Sciatic nerve (tissue), 2 donors: ENCODE measurements at places on chromosomes 4 and X. TPM values are rescaled to one million over a fixed set of nuclear protein-coding genes. Genes with fewer than 3 reads are reported as not detected.

Gene SPANXC
- total RNA-seq: not detected

Gene REELD1
- total RNA-seq: 0.62 TPM

Gene SERTM2
- 0.76 TPM for total RNA-seq

Gene JCHAIN
- 13.3 TPM for total RNA-seq

Gene CWH43
- total RNA-seq: not detected

Gene MAP7D2
- total RNA-seq: 0.22 TPM

Gene SHISA3
- total RNA-seq: 12.8 TPM

Gene HGFAC
- not detected for total RNA-seq

Gene DMD
- 306 TPM for total RNA-seq

- no peak for DNase-seq
Measured at GRCh38 chr4:82469791-82470345, 39.5 kb downstream of the ENOPH1 start.

- no peak for DNase-seq
Measured at GRCh38 chr4:4670869-4671268, 129.0 kb upstream of the STX18 start.

GRCh38 chrX:38959736-38960135 is 158.5 kb downstream of the MID1IP1 start:
- no peak for DNase-seq

- no peak for DNase-seq
Measured at GRCh38 chr4:4395371-4395770, 8.5 kb downstream of the NSG1 start.

DNA sequence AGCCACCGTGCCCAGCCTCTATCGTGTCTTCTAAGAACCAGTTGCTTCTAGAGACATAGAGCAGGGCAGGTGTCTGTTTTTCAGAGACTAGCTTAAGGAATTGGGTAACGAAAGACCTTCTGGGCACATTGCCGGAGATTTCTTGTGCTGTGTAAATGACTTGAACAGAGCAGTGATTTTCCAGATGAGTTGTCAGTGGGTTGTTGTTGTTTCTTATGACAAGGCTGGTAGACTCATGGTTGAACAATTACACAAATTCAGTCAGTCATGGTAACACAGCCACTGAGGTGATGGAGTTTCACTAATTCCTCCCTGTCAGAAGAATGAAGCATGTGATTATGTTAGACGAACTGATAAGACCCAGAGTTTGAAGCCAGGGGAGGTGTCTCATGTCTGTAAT is 20.5 kb upstream of the DDX3X start:
- no peak for DNase-seq

- no peak for DNase-seq
Measured at GRCh38 chrX:105647749-105648148, 174.6 kb upstream of the NRK start.

- DNase-seq: no peak
Measured at GRCh38 chrX:133881893-133882292, 103.5 kb downstream of the GPC3 start.

- no peak for DNase-seq
Measured at GRCh38 chr4:109557433-109557832, 2.6 kb upstream of the MCUB start.

DNA sequence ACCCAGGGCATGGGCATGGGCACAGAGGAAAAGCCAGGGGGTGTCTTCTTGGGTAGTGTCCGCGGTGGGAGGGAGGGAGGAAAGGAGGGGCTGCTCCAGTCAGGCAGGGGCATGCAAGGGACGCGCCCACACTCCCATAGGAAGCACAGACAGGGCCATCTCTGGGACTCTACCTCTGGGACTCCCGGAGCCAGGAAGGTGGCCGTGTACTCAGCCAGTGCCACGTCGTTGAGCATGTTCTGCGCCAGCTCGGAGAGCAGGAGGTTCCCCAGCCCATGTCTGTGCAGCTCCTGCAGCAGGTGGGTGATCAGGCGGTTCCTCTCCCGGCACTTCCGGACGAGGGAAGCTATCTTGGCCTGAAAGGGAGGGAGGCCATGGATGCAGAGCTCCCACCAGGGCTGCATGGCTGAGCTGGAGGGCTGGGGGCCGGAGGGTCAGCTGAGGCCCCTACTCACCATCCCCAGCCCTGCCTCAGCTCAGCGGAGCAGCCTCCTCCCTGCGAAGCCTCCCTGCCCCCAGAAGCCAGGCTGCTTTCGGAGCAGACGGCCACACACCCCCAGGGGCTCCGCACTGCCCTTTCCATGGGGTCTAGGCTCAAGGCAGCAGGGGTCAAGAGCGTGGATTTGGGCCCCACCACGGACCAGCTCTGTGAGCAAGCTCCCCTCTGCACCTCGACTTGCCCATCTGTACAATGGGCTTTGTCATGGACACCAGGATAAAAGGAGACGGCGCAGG is 44.6 kb downstream of the C4orf50 start:
- no peak for DNase-seq

- DNase-seq: no peak
Measured at GRCh38 chr4:188037003-188037713, 41.6 kb downstream of the ZFP42 start.

DNA sequence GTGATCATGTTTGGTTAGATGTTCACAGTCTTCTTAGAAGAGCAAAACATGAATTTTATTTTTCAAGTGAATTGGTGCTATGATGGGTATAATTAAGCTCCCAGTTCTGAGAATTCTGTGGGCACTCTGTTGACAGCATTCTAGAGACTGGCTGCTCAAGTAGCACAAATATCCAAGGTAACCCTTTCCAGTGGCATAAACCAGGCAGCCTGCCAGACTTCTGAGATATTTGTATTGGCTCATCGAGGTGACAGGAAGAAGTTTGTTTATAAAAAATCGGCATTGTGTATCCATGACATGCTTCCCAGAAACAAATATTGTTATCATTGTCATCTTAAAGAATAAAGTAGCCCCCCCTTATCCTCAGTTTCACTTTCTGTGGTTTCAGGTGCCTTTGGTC is 28.3 kb downstream of the LANCL3 start:
- no peak for DNase-seq

- no peak for DNase-seq
Measured at GRCh38 chrX:44203791-44204190, 139.7 kb downstream of the EFHC2 start.

- no peak for DNase-seq
Measured at GRCh38 chr4:54218736-54219135, 10.4 kb upstream of the PDGFRA start.

GRCh38 chr4:123505095-123506010 is 108.8 kb downstream of the SPRY1 start:
- peak; percentile 71 for DNase-seq

DNA sequence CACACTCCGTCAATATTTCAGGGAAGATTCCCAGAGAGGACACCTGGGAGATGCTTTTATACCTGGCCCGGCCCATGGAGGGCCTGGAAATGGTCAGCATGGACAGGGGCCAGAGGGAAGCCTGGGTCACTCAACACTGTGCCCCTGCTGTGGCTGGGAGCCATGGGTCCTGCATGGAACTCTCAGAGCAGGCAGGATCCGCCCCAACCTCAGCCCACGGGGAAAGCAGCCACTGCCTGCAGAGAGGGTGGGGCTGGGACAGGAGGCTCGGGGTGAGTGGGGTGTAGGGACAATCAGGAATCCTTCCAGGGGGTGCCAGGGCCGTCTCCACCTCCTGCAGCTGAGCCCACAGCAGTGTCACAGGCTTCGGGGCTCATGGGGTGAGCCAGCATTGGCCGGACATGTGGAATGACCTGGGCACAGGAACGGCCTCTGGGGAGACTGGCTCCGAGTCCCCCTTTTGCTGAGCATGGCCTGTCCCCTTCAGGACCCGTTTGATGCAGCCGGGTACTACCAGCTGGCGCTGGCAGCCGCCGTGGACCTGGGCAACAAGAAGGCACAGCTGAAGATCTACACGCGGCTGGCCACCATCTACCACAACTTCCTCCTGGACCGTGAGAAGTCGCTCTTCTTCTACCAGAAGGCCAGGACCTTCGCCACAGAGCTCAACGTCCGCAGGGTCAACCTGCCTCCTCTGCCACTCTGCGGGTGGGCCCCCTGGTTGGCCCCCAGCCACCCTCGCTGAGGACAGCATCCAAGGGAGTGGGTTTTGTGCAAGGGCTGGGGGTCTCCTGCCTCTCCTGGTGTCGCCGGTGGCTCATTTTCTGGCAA is 29.1 kb upstream of the HTRA3 start:
- DNase-seq: no peak

- DNase-seq: no peak
Measured at GRCh38 chr4:98794565-98795205, 134.2 kb downstream of the EIF4E start.

DNA sequence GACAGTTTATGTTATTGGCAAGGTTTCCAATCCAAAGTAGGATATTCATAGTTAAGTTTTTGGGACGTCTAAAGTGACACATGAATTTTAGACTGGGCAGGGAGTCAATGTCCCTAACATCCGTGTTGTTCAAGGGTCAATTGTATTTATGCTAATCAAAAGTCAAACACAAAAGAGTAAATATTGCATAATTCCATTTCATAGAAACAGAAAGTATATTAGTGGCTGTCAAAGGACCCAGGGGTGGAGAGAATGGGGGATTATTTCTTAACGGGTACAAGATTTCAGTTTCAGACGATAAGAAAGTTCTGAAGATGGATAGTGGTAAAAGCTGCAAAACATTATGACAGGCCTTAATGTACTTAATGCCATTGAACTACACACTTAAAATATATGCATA is 971.8 kb upstream of the AGA start:
- DNase-seq: no peak

DNA sequence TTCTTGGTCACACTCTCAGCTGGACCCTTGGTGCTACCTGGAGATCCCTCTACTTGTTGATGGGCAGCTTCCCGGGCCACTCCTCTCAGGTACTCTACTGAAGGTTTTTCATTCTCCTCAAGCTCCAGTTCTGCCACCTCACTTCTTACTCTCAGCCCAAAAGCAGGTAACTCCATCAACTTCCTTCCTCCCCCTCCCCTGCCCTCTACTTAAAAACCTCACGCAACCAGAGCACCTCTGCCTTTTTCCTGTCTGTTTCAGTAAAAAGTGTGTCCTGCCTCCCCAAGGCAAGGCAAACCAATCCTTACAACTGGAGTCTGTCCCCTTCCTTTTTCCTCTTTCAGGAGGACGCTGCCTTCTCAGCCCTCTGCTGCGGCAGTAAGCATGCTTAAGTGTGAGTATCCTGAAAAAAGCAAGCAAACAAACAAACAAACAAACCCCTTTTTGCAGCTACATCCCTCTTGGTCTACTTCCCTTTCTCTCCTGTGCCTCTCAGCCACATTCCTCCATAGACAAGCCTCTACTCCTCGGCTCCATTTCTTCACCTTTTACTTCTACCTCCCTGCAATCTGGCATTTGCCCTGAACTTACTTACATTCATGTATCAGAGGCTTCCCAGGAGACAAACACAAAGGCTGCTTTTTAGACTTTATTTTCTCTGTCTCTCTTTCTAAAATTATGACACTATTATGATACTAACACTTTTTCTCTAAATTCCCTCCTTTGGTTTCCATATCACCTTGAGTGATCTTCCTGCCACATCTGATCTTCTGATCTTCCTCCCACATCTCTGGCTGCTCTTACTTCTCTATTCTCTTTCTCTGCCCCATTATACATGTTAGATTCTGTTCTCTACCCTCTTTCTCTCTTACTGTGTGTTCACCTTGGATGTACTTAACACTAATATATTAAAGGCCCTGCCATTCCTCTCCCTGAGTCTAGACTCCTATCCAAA is 5.4 kb downstream of the ALPK1 start:
- DNase-seq: no peak

- DNase-seq: peak; percentile 96
Measured at GRCh38 chr4:125314676-125315575, at the start of gene FAT4. FAT4 (plus strand) TSS chr4:125314955; CDS start chr4:125316412, 1,457 bp downstream.

GRCh38 chr4:99179626-99180025 is 35.5 kb upstream of the ADH4 start:
- DNase-seq: no peak

- DNase-seq: no peak
Measured at GRCh38 chr4:99724067-99724466, 66.4 kb upstream of the C4orf54 start.

DNA sequence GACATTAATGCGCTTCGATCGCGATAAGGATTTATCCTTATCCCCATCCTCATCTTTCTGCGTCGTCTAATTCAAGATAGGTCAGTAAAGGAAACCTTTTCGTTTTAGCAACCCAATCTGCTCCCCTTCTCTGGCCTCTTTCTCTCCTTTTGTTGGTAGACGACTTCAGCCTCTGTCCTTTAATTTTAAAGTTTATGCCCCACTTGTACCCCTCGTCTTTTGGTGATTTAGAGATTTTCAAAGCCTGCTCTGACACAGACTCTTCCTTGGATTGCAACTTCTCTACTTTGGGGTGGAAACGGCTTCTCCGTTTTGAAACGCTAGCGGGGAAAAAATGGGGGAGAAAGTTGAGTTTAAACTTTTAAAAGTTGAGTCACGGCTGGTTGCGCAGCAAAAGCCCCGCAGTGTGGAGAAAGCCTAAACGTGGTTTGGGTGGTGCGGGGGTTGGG is 528 bp upstream of the FGF2 start:
- DNase-seq: no peak

GRCh38 chr4:48772556-48772955 is 7.5 kb downstream of the FRYL start:
- no peak for DNase-seq
